Left cardiac atrium (tissue), 4 donors: ENCODE measurements at places on chromosomes 11 and 22. TPM values are rescaled to one million over a fixed set of nuclear protein-coding genes. Genes with fewer than 3 reads are reported as not detected.

DNA sequence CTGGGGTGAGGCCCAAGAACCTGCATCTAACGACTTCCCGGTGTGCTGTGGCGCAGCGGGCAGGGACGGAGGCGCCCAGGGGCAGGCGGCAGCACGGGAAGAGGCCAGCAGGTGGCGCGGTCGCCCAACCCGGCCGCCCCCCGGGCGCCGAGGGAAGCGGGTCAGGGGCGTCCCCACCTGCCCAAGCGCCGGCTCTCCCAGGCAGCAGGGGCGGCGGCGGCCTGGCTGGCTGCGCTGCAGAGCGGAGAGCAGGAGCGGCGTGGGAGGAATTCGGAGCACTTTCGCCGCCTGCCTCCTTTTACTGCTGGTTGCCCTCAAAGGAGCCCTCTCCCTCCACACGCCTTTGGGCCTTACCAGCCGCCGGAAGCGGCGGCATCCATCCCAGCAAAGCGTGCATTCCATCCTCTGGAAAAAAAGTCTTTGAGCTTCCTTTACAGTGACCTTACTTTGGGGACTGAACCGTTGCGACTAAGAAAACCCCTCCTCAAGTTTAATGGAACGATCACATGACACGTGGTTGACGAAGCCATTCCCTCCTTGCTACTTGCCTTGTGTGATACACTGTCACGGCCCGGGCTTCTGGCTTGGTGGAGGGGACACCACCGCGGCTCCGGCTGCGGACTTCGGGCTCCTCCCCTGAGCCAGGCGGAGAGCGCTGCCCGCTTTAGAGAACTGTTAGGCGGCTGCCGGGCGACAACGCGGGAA, 106.8 kb upstream of the CLMP start:
- DNase-seq: peak; percentile 58

GRCh38 chr22:45272498-45272897, 12.3 kb upstream of the UPK3A start:
- DNase-seq: no peak

DNA sequence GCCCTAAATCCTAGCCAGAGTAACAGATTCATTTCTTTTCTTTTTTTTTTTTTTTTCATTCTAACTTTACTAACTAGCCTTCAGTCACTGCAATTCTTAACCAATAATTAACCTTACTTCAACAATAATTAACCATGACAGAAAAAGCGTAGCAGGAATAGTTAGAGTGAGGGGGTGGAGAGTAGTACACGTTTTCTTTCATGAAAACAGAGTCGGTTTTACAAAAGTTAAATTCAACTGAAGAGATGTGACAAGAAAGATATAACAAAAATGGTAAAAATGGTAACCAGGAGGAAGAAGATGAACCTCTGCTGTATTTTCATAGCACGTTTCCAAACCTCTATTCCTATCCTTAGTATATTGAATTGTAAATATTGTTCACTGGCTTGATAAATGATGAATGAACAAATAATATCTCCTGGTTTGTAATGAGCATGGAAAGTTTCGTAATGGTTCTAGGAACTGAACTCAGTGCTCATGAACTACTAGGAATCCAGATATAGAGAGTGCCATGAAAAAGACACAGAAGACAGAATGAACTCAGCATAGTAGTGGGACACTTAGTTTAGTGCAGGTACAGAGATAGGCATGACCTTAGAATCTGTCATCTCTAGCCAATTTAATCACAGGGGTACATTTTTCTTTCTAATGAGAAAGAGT, 116.5 kb upstream of the ANO5 start:
- DNase-seq: no peak

CD3D gene
- 2.0 TPM for total RNA-seq

LRRC56 gene
- 0.47 TPM for total RNA-seq

ELMOD1 gene
- 9.9 TPM for total RNA-seq

CLDN5 gene
- total RNA-seq: 23.3 TPM

SCN2B gene
- total RNA-seq: 3.3 TPM

DNA sequence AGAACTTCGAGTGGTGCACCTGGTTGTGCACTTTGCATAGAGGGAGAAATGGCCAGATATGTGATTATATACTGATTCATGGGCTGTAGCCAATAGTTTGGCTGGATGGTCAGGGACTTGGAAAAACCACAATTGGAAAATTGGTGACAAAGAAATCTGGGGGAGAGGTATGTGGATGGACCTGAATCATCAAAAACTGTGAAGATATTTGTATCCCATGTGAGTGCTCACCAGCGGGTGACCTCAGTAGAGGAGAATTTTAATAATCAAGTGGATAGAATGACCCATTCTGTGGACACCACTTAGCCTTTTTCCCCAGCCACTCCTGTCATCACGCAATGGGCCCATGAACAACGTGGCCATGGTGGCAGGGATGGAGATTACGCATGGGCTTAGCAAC, 48.0 kb upstream of the NARS2 start:
- DNase-seq: no peak

DNA sequence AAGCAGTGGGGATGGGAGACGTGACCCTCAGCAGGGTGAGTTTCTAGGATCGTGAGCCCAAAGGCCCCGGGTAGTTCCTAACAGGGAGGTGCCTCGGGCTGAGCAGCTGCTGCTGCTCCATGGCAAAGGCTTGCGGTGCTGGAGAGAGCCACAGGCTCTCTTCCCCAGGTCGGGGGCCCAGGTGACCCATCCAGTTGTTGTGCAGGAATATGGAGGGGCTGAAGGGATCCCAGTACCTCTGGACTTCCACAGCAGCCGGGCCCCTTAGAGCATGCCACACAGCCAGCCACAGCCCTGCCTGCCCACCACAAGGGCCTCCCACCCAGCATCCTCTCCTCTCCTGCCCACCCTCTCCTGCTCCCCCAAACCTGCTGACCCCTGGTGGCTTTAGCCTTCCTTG, 49.3 kb downstream of the BUD13 start:
- DNase-seq: no peak

DNA sequence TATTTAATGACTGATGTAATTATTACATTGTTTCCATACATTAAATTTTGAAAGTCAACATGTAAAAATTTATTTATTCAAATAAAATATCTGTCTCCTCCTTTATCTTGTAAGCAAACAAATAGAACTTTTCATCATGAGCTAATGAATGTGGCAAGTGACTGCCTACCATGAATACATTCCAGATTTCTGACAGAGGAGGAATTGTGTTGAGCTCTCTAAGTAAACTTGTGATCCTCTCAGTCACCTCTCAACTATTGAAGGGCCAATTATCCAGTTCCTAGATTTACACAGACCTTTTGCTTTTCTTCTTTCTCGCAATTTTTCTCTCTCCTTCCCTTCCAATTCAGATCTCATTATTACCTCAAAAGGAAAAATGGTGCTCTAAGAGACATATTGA, 21.5 kb downstream of the PRRG4 start:
- DNase-seq: no peak

- peak; percentile 88 for DNase-seq
These were observed 58.1 kb downstream of the CHRDL2 start for GRCh38 chr11:74672956-74673692.

CCDC83 gene
- total RNA-seq: not detected

DNA sequence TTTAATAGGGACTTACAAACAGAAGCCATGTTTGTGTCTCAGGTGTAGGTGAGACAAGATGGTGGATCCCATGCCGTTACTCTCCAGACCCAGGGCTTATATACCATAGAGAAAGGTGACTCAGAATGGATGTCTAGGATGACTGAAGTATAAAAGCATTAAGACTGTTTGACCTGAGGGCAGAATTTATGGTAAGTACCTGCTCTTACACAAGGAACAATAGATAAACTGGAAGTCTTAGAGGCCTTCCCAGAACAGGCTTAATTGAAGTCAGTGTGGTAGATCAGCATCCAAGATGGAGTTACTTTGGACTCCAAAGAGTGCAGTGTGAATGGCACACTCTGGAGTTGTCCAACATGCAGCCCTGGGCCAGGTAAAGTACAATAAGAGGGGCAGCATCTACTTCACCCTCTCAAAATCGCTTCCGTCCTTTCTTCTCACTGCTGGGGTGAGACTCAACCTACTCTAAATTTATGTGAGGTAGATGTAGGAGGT, 387.0 kb upstream of the DDI1 start:
- no peak for DNase-seq

- no peak for DNase-seq
These were observed 3.2 kb upstream of the TTLL8 start for GRCh38 chr22:50061141-50061823.

DNA sequence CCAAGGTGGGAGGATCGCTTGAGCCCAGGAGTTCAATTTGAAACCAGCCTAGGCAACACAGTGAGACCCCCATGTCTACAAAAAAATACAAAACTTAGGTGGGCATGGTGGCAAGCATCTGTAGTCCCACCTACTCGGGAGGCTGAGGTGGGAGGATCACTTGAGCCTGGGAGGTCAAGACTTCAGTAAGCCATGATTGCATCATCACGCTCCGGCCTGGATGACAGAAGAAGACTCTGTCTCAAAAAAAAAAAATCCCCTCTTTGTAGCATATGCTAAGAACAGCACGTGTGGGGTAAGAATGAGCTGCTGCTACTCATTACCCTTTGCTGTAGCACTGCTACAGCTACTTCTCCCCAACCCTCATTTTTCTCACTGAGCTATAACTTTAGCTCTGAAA, 14.5 kb downstream of the UBE4A start:
- DNase-seq: no peak

FOSL1 gene
- 1.3 TPM for total RNA-seq

DNA sequence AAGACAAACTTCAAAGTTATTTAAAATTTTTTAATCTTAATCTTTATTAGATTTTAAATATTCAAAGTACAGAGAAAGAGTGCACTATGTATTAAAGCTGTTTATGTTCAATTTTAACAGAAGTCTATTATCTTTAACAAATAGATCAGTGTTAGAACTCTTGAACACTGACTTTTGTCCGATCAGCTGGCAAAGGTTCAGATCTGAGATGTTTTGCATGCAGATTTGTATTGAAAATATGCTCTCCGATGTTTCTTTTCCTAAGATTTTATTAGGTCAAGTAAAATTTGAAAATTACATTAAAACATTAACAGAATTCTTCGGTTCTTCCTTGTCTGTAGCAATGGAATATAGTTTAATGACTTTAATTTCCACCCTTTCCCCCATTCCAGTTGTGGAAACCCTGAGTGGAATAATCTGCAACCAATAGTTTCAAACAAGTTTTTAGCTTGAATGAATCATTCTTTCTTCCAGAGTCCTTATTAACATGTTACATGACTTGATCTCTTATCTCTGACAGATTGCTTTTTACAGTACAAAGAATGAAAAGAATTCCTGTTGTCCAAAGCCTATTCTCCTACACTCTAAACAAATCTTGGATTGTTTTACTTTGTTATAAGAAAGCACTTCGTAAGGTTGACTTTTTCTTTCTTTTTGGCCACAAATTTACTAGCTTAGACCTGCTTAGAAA, 11.4 kb upstream of the TCP11L1 start:
- DNase-seq: no peak

MPPED2 gene
- total RNA-seq: 2.9 TPM

- DNase-seq: peak; percentile 50
These were observed 482.6 kb downstream of the MIAT start for GRCh38 chr22:27139935-27140511.

DNA sequence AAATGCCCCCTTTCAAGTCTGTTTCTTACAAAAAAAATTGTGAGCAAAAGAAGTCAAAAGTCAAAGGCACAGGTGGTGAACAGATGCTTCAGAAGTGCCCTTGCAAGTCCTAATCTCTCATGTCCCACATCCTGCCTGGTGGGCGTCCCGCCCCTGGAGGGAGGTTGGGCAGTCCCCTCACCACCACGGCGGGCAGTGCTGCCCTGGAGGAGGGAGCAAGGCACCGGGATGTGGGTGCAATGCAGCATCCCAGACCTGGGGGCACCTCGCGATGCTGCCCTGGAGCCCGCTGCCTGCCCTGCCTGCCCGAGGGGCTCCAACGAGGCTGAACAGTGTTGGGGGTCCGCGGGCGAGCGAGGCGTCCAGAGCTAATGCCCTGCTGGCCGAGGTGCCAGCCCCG, 15.9 kb downstream of the MRGPRG start:
- no peak for DNase-seq

DNA sequence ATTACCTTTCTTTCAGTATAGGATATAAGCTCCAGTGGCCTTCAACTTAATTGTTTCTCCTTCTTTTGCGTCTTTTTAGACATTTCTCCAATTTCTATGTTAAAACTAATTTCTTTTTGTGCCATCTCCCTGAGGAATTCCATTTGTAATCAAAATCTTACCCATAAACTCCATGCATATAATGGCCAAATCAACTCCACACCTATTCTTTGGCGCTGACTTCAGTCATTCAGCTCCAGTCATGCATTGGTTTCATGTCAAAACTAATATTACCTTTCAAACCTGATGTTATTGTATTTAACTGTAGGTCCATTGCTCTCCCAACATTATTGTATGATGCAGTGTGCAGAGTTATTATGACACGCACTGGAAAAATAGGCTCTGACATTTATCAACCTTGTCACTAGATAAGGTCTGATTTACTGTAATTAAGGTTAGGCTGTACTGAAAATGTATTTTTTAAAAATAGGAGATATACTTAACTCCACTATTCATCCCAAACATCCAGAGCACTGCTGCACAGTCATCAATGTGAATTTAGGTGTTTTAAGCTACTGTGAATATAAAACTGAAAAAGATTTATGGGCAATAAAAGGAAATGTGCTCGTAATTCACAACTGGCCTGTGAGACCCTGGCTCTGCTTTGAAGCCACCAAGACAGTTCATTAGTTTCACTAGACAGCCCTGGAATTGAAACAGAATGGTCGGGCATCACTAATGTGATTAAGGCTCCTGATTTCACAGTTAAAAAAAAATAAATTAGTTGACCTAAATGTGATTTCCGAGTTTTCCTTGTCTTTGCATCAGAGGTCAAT, 180.6 kb upstream of the GRIA4 start:
- no peak for DNase-seq

HPX gene
- 0.38 TPM for total RNA-seq

IFT27 gene
- 28.1 TPM for total RNA-seq

MGAT3 gene
- total RNA-seq: 11.6 TPM

LGR4 gene
- 33.3 TPM for total RNA-seq

GRCh38 chr11:72244060-72244360, at the start of gene PHOX2A:
Gene PHOX2A, minus strand, starts transcription at chr11:72244176. Its CDS starts 172 bp downstream, at chr11:72244004.
- no peak for DNase-seq

DNA sequence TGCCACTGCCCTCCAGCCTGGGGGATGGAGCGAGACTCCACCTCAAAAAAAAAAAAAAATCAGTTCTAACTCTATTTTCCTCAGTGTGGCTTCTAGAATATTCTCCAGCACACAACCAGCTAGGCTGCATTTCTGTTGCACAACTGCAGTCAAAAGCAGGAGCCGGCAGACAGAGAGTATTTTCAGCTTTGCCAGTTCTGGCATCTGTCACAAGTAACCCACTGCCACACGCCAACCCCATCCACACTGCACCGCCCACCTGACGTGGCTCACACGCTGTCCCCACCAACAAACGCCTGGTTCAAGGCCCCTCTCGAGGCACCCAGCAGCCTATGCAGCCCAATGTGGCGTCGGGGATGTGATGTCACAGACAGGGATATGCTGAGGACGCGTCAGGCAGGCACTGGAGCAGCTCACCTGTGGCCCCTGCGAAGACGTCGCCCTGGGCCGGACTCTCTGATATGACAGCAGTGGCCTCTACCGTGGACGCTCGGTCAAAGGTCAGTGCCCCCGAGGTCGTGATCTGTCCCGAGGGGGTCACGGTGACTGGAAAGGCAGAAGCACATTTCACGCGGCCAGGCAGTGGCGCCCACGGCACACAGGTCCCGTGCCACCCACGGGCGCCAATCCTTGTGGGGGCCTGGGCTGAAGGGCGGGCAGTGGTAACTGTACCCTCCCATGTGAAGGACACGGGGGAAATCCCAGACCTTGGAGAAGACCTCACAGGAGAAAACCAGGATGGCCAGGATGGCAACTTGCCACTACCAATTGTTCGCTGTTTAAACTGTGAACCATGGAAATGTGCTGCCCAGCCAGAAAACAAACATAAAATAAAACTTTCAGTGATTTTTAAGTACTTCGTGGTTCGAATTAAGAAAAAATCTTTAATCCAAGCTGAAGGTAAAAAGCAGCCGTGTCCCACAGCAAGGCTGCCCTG, 15.5 kb downstream of the DEAF1 start:
- no peak for DNase-seq
